ENCODE measurements at places on chromosomes 4 and X. TPM values are rescaled to one million over a fixed set of nuclear protein-coding genes. Genes with fewer than 3 reads are reported as not detected.

The TXK gene
- 0.48 TPM for total RNA-seq

The ZNF275 gene
- total RNA-seq, result 7.7 TPM

The DKC1 gene
- total RNA-seq, result 17.6 TPM

The AFP gene
- total RNA-seq, result 0.72 TPM

The SYTL5 gene
- total RNA-seq, result 5.8 TPM

The HTT-AS gene
- total RNA-seq, result not detected

The SULT1B1 gene
- 7.9 TPM for total RNA-seq

The L1CAM gene
- 18.8 TPM for total RNA-seq

The KLB gene
- 1.4 TPM for total RNA-seq

The TMEM31 gene
- total RNA-seq, result not detected

The COL4A6 gene
- total RNA-seq, result 29.1 TPM

The CYBB gene
- total RNA-seq, result 48.9 TPM

The RS1 gene
- total RNA-seq, result 0.24 TPM

The UGT2B11 gene
- total RNA-seq, result 2.2 TPM

The TLR8 gene
- 1.7 TPM for total RNA-seq

The ARAF gene
- 19.7 TPM for total RNA-seq

The ABCE1 gene
- total RNA-seq, result 71.5 TPM

The EDA gene
- total RNA-seq, result 2.9 TPM

The AMER1 gene
- total RNA-seq, result 3.4 TPM

The ERAS gene
- total RNA-seq, result 5.3 TPM

The SPANXB1 gene
- not detected for total RNA-seq

The VCX3B gene
- not detected for total RNA-seq

The AKAP14 gene
- total RNA-seq, result not detected

The PLK4 gene
- total RNA-seq, result 6.0 TPM

The MAGEA2 gene
- total RNA-seq, result 0.24 TPM

The CPE gene
- total RNA-seq, result 151 TPM

The CCDC149 gene
- total RNA-seq, result 17.8 TPM

The WDR17 gene
- total RNA-seq, result 7.2 TPM

The PNCK gene
- 24.1 TPM for total RNA-seq

The CCDC110 gene
- total RNA-seq, result 14.4 TPM

The AMTN gene
- 0.96 TPM for total RNA-seq

The GDPD2 gene
- total RNA-seq, result 0.72 TPM

The VCX3A gene
- not detected for total RNA-seq

The DCX gene
- 0.72 TPM for total RNA-seq

The CDKL2 gene
- 1.2 TPM for total RNA-seq
